Activated naive CD4-positive, alpha-beta T cell treated with anti-CD3 and anti-CD28 coated beads, Interleukin-2, amount 50 U/mL, for 72 hours (primary cell): ENCODE measurements at places on chromosomes 2 and 18. TPM values are rescaled to one million over a fixed set of nuclear protein-coding genes. Genes with fewer than 3 reads are reported as not detected.

Gene LIMS3
- total RNA-seq = 0.57 TPM

Gene DSG3
- total RNA-seq = not detected

Gene KCNS3
- not detected for total RNA-seq

Gene ABCG8
- total RNA-seq = not detected

Gene AQP12B
- not detected for total RNA-seq

Gene AQP12A
- not detected for total RNA-seq

Gene TMEM182
- 5.8 TPM for total RNA-seq

Gene TIA1
- total RNA-seq = 108 TPM

Gene CDH19
- not detected for total RNA-seq

Gene VWA3B
- not detected for total RNA-seq

Gene CHRND
- total RNA-seq = not detected

Gene HNMT
- not detected for total RNA-seq

Gene ABCA12
- total RNA-seq = not detected

Gene COLEC11
- total RNA-seq = not detected

Gene PCARE
- not detected for total RNA-seq

Gene FIGN
- total RNA-seq = not detected

Gene CFAP210
- total RNA-seq = not detected

Gene AFF3
- total RNA-seq = 1.5 TPM

Gene ANKRD29
- total RNA-seq = not detected

Gene CNDP1
- 0.32 TPM for total RNA-seq

Gene SNTG2
- total RNA-seq = 0.27 TPM
